SK-MEL-5 (cell line): ENCODE measurements at places on chromosomes 6 and 20. TPM values are rescaled to one million over a fixed set of nuclear protein-coding genes. Genes with fewer than 3 reads are reported as not detected.

MAFB gene
- total RNA-seq, result 1.2 and 1.4 TPM in 2 replicates

B3GAT2 gene
- 0.03 TPM in 1 of 2 replicates, not detected in the other for total RNA-seq

DEFB114 gene
- not detected in 2 replicates for total RNA-seq

ADGRB3 gene
- 3.6 and 3.8 TPM in 2 replicates for total RNA-seq

PRICKLE4 gene
- total RNA-seq, result not detected in 2 replicates

RAD21L1 gene
- 0.11 TPM in 1 of 2 replicates, not detected in the other for total RNA-seq

EYA2 gene
- not detected in 2 replicates for total RNA-seq

EEF1A2 gene
- 31.7 and 32.6 TPM in 2 replicates for total RNA-seq

GPLD1 gene
- 0.55 and 1.1 TPM in 2 replicates for total RNA-seq

HTR1E gene
- not detected in 2 replicates for total RNA-seq

TFAP2D gene
- not detected in 2 replicates for total RNA-seq

MYB gene
- total RNA-seq, result 1.3 and 2.0 TPM in 2 replicates

PLEKHG1 gene
- total RNA-seq, result 3.5 and 5.5 TPM in 2 replicates
